Skin of body (tissue), 3 donors: ENCODE measurements at places on chromosomes 1 and 21. TPM values are rescaled to one million over a fixed set of nuclear protein-coding genes. Genes with fewer than 3 reads are reported as not detected.

- DNase-seq, result no peak
Measured at GRCh38 chr1:186512698-186513457, 52.0 kb upstream of the PDC start.

DNA sequence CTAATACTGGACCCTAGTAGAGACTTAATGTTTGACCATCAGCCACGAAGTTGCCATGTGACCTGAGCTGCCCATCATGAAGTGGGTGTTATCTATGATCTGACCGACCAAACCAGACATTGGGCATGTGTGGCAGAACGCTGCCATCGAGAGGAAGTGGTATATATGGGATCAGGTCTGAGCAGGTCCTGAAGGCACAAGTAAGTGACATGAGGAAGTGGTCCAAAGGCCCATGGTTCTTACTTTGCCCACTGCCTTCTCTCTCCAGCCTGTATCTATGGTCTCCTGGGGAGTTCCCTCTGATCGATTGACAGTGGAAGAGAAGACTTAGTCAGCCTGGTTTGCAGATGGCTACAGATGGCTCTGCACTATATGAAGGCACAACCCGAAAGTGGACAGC lies 7.9 kb downstream of the SPSB1 start:
- no peak for DNase-seq

DNA sequence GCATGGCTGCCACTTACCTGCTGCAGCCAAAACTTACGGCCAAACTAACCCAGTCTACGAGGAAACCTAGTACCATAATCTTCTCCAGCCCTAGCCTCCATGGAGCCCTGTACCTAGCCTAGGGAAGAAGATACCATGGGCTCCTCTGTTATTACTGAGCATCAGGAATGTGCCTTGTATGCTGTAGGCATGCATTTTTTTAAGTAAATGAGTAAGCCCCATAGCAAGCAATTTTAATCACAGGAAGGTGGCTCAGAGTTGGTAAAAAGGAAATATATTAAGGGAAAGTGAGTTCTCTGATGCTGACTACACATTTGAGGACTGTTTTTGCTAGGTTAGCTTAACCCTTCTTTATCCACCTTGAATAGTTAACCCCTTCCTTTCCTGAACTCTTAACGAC lies 21.2 kb downstream of the NFASC start:
- DNase-seq, result no peak

Gene DCLRE1B
- 2.6 TPM for total RNA-seq

Gene PTPRC
- 25.4 TPM for total RNA-seq

Gene TSPEAR
- 4.1 TPM for total RNA-seq

GRCh38 chr1:192538407-192539296 lies 36.9 kb upstream of the RGS1 start:
- peak; percentile 63 for DNase-seq

- no peak for DNase-seq
Measured at GRCh38 chr1:223748405-223748772, 36.0 kb downstream of the CAPN2 start.

Gene OLIG2
- 0.10 TPM for total RNA-seq

Gene RBM11
- 0.30 TPM for total RNA-seq

GRCh38 chr1:109822749-109823542 lies 59.2 kb upstream of the EPS8L3 start:
- no peak for DNase-seq

Gene DIO1
- total RNA-seq, result not detected

Gene KPRP
- total RNA-seq, result 0.89 TPM

GRCh38 chr1:118963456-118964430 lies 24.4 kb downstream of the TBX15 start:
- peak; percentile 58 for DNase-seq

- no peak for DNase-seq
Measured at GRCh38 chr1:183577897-183578465, 12.3 kb downstream of the NCF2 start.

Gene IPO9
- 22.3 TPM for total RNA-seq

Gene EPHB2
- total RNA-seq, result 13.6 TPM

- DNase-seq, result no peak
Measured at GRCh38 chr1:226033582-226033981, 28.9 kb upstream of the H3-3A start.

DNA sequence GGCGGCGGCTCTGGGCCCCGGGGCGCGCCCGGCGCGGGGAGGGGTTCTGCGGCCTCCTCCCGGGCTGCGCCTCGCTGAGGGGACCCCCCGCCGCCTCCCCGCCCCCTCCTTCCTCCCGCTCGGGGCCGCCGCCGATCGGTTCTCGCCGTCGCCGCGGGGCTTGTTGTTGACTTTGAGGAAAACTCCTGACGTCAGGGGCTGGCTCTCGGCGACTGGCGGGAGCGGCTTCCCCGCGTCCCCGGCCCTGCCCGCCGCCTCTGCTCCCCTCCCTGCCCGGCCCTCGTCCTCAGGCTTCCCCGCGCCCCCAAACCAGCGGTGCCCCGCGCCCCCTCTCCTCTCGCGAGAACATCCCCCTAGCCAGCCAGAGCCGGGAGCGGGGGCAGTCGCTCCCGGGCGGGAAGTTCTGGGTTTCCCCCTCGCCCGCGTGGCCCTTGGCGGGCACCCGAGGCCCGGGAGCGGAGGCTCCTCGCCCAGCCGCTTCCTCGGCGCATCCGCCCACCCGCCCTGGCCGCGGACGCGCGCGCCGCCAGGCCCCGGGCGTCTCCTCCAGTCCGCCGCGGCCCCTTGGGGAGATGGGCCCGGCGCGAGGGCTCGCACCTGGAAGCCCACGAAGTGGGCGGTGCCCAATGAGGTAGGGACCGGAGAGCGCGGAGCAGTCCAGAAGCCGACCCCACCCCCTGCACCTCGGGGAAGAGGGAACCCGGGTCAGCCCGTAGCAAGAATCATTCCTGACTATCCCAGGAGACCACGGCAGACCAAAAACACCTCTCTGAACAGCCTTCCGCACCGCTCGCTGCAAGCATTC lies 611 bp upstream of the AKT3 start:
- DNase-seq, result peak; percentile 59

- no peak for DNase-seq
Measured at GRCh38 chr1:115156826-115157468, 67.6 kb upstream of the TSPAN2 start.

DNA sequence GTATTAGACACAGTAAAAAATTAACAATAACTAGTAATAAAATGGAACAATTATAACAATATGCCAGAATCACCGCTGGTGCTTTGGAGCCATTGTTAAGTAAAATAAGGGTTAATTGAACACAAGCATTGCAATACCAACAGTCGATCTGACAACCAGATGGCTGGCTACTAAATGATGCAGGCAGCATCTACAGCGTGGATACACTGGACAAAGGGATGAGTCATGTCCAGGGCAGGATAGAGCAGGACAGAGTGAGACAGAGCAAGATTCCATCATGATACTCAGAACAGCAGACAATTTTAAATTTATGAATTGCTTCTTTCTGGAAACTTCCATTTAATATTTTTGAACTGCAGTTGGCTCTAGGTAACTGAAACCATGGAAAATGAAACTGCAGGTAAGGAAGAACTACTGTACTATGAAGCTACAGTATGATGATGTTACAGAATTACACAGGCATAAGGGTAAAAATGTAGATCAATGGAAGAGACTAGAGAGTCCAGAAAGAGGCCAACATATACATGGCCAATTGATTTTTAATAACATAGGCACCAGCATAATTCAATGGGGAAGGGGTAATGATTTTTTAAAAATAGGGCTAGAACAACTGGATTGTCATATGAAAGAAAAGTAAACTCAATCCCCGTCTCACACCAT lies 168.7 kb downstream of the RRAGC start:
- DNase-seq, result no peak

DNA sequence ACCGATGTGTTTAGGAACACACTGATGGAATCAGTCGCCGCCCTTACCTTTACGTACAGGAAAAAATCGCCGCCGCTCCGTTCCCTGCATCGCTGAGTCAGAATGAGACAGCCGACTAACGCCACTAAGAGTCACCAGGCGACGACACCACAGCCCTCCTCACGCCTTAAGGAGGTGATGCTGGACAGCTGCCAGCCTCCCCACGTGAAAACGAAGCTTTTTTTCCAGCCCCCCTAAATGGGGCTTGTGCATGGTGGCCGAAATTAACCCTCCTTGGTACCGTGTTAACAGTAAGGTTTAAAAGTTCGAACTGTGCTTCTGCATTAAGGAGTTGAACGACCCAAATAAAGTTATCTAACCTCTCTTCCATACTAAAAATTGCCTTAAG lies 511 bp downstream of the DNTTIP2 start:
- DNase-seq, result no peak

DNA sequence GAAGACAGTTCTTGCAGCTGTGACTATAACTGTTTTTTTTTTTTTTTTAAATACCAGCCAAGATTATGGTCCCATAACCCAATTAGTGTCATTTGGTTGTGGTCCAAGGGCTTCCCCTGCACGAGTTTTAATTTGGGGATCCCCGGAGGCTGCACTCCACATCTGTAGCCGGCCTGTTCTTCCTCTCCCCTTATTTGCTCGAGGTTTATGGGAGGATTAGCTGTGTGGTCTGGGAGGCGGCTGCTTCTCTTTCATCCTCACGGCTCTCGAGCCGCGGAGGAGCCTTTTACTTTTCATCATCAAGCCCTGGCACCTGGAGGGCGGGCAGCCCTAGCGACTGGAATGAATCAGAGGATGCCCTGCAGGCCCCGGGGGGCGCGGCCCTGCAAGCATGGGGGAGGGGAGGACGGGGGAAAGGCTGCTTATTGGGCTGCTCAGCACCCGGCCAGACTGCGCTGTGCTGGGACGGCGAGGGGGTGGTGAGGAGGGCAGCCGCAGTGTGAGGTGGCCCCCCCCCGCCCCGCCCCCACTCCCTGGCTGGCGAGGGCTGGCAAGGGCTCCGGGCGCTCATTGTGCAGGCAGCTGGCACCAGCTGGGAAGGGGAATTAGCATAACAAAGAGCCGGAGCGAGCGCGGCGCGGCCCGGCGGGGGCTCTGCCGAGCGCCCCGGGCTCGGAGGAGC lies 18.5 kb downstream of the SERTAD4 start:
- DNase-seq, result peak; percentile 63

Gene GALNT2
- total RNA-seq, result 32.0 TPM
